ENCODE measurements at places on chromosomes 4 and X.

GRCh38 chr4:189613207-189613606 lies 327.5 kb upstream of the FRG1 start:
- H3K27ac ChIP-seq = no peak overlapping the region
- no peak overlapping the region for H3K4me3 ChIP-seq
- no peaks in the 10 kb centered on the region for H3K4me1 ChIP-seq

- no peak overlapping the region for H3K4me3 ChIP-seq
- no peak for DNase-seq
Observed at GRCh38 chrX:115018040-115018647, 728 bp upstream of the IL13RA2 start.

DNA sequence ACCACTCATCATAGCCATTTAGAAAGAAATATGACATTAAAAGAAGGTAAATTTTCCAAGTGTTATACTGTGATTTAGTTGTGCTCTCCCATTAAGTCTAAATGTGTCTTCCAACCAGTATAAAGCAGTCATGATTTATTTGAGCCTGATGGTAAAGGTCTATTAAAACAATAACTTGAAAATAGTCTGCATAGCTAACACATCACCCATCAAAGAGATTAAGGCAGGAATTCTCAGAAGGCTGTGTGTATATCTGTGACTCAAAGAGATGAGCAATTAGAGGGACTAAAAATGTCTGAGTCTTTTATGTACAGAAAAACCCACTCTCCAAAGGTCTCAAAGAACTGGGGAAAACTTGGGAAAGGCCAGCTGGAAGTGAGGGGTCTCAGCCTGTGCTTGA lies 70.3 kb upstream of the IQCM start:
- no peaks in the 10 kb centered on the region for H3K27me3 ChIP-seq
- no peak for DNase-seq
- H3K4me3 ChIP-seq = no peak overlapping the region
- H3K4me1 ChIP-seq = peaks cover 9% of the 10 kb centered on the region

GRCh38 chr4:69601065-69601464 lies 38.4 kb downstream of the UGT2A2 start:
- H3K36me3 ChIP-seq = no peaks in the 10 kb centered on the region
- H3K4me3 ChIP-seq = no peak overlapping the region
- H3K4me1 ChIP-seq = no peaks in the 10 kb centered on the region
- DNase-seq = no peak
- H3K27me3 ChIP-seq = no peaks in the 10 kb centered on the region
- no peak overlapping the region for H3K27ac ChIP-seq

- H3K4me1 ChIP-seq = peaks cover 23% of the 10 kb centered on the region
- no peaks in the 10 kb centered on the region for H3K36me3 ChIP-seq
- H3K4me3 ChIP-seq = no peak overlapping the region
- H3K27ac ChIP-seq = no peak overlapping the region
- DNase-seq = no peak
Observed at GRCh38 chr4:153348006-153348405, 3.5 kb downstream of the MND1 start.

DNA sequence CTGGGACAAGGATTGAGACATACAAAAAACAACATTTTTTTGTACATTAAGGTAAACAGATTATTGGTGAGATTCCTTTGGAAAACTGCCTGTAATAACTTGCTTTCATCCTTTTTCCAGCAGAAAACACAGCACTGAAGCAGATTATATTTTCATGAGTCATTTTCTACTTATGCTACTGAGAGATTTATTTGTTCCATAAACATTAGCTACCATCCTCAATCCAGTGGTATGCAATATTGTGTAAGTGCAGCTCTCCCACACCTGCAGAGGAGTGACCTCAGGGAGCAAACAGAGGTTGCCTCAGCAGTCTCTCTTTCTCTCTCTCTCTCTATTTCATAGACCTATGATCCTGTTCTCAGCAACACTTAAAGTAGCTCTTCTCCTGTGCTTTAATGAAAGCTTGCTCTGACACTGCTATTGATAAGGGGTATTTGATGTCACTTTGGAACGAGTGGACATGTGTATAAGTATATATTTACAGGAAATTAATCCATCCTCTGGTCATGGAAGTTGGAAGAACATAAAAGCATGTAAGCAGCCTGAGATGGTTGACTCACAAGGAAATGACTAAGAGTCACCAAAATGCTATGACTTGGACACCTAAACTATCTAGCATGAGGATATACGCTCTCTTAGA lies 163.7 kb upstream of the SPANXC start:
- no peak for DNase-seq
- H3K4me1 ChIP-seq = peaks cover 5% of the 10 kb centered on the region
- H3K36me3 ChIP-seq = no peaks in the 10 kb centered on the region
- no peaks in the 10 kb centered on the region for H3K27me3 ChIP-seq
- H3K4me3 ChIP-seq = no peak overlapping the region

DNA sequence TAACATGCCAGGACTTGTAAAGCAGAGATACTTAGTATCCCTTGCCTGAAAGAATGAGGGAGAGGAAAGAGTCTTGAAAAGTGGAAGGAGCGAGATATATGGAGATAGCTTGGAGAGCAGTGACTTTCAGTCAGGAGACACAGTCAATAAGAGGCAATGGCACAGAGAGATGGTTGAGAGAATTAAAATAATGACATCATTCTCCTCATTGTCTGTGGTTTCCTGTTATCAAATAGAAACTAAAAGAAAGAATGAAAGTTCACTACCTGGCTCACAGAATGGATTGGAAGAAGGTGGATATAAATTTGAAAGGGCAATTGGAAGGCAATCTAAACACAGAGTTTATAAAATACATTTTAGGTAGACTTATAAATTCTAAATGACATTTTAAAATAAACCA lies 760.2 kb upstream of the AADAT start:
- no peaks in the 10 kb centered on the region for H3K4me1 ChIP-seq
- no peak overlapping the region for H3K27ac ChIP-seq
- DNase-seq = no peak
- H3K27me3 ChIP-seq = no peaks in the 10 kb centered on the region
- no peak overlapping the region for H3K4me3 ChIP-seq

- no peak for DNase-seq
- H3K4me1 ChIP-seq = no peaks in the 10 kb centered on the region
- H3K4me3 ChIP-seq = no peak overlapping the region
Observed at GRCh38 chrX:14363728-14364127, 165.6 kb upstream of the GLRA2 start.

DNA sequence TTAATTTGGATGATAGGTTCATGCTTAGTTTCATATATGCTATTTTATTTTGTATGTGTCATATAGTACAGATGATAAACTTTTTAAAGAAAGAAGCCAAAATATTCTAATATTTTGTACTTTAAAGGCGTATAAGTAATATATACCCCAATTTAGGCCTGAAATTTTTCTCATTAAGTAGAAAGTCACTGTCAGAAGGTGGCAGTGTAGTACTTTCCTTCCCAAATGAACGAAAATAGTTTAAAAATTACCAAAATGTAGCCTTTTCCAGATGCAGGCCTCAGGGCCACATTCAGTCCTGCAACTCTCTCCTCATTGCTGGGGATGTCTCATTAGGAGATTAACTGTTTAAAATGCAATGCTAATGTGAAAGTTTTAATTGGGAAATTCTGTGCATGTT lies 1263.6 kb downstream of the C4orf33 start:
- no peak for DNase-seq
- H3K36me3 ChIP-seq = no peaks in the 10 kb centered on the region
- H3K4me1 ChIP-seq = peaks cover 6% of the 10 kb centered on the region
- H3K27ac ChIP-seq = no peak overlapping the region
- H3K4me3 ChIP-seq = no peak overlapping the region

GRCh38 chr4:8545439-8545765 lies 34.8 kb upstream of the GPR78 start:
- no peaks in the 10 kb centered on the region for H3K36me3 ChIP-seq
- no peak overlapping the region for H3K27ac ChIP-seq
- H3K4me1 ChIP-seq = peaks cover 2% of the 10 kb centered on the region
- peaks cover 3% of the 10 kb centered on the region for H3K27me3 ChIP-seq
- DNase-seq = no peak

- H3K27ac ChIP-seq = peak overlapping the region; percentile 100
- peaks cover 15% of the 10 kb centered on the region for H3K4me1 ChIP-seq
- H3K36me3 ChIP-seq = peaks cover 4% of the 10 kb centered on the region
Observed at GRCh38 chrX:53223068-53223693, 1.8 kb downstream of the KDM5C start.

DNA sequence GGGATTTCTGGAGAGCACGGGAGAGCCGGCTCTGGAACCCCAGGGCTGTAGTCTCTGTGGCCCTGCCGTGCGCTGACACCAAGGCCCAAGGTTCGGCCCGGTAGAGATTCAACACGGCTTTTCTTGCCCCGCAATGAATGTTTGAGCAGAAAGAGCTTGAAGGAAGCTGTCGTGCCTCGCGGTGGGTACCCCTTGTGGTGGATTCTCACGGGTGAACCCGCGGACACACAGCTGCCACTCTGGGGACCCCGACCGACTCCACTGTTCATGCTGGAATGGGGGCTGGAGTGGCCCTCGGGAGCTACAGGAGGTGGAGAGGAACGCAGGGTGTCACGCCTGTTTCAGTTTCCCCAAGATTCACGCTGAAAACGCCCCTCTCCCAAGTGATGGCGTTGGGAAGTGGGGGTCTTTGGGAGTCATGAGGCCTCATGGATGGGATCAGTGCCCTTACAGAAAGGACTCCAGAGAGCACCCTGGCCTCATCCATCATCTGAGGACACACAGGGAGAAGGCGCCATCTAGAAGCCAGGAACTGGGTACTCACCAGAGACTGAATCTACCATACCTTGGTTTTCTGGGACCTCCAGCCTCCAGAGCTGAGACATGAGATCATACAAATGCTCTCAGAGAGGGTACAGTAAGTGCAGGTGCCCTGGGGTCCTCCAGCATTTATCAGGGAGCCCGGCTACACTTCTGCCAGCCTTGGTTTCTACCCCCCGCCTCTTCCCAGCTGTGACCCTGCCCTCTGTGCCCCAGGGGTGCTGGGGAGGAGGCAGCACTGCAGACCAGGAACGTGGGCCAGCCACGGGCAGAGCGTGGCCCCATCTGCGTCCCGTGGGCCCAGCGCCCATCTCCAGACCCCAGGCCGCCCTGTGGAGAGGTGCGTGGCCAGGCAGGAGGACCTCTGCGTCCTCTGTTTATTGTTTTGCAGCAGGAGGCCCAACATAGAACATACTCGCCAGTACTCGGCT lies 6.4 kb downstream of the SLC25A6 start:
- H3K4me1 ChIP-seq = peaks cover 4% of the 10 kb centered on the region
- peaks cover 34% of the 10 kb centered on the region for H3K36me3 ChIP-seq
- H3K4me3 ChIP-seq = no peak overlapping the region
- peak overlapping the region; percentile 84 for H3K27ac ChIP-seq

- no peaks in the 10 kb centered on the region for H3K36me3 ChIP-seq
- H3K4me1 ChIP-seq = peaks cover 3% of the 10 kb centered on the region
- DNase-seq = no peak
- H3K27me3 ChIP-seq = no peaks in the 10 kb centered on the region
- H3K4me3 ChIP-seq = no peak overlapping the region
- no peak overlapping the region for H3K27ac ChIP-seq
Observed at GRCh38 chr4:56892691-56893090, 15.0 kb upstream of the REST start.

DNA sequence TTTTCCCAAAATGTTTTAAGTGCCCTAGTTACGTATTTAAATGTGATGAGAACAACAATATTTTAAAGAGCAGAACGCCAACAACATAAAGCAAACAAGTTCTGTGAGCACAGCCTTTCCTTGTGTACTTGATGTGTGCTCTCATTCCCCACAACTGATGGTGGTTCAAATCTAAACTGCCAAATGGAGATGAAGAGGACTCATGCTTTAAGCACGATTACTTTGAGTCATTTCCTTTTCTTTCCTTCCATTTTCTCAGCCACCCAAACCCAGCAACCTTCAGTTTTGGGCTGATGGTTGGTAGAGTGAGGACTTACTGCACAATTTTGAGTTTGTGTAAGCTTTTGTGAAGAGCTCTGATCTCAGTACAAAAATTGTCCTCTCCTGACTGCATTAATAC lies 1.7 kb downstream of the NSD2 start:
- H3K4me1 ChIP-seq = peaks cover 37% of the 10 kb centered on the region
- no peaks in the 10 kb centered on the region for H3K36me3 ChIP-seq
- no peak for DNase-seq
- peak overlapping the region; percentile 93 for H3K27ac ChIP-seq

DNA sequence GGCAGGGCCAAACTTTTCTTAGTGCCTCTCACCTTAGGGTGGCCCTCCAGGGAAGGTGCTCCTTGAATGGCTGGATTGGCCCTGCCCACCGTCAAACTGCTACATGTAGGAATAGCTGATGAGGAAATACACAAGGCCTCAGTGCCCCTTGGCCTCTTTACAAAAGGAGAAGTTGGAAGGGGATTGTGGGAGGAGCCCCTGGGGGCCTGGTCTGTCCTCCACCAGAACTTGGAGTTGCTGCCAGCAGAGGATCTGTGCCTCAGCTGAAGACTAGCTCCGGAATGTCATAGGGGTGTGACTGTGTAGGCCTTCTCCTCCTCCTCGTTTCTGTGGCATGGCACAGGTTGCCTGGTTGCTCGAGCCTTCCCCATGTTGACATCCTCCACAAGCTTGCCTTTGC lies 142.7 kb downstream of the AMMECR1 start:
- peaks cover 4% of the 10 kb centered on the region for H3K4me1 ChIP-seq
- H3K36me3 ChIP-seq = peaks cover 20% of the 10 kb centered on the region
- DNase-seq = no peak
- H3K27me3 ChIP-seq = no peaks in the 10 kb centered on the region

- no peak overlapping the region for H3K4me3 ChIP-seq
- no peaks in the 10 kb centered on the region for H3K27me3 ChIP-seq
- no peaks in the 10 kb centered on the region for H3K4me1 ChIP-seq
- no peak overlapping the region for H3K27ac ChIP-seq
- no peak for DNase-seq
Observed at GRCh38 chr4:134533068-134533467, 331.5 kb upstream of the PABPC4L start.

DNA sequence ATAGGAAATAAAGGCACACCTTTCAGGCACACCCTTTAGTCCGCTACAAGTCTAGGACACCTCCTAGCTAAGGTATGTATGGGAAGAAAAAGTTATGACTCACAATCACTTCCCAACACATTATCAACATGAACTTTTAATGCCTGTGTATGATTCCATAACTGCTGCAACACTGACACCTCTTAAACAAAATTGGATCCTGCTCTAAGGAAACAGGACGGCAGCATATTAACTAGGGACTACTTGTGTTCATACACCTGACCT lies 2.4 kb upstream of the PPP3CA start:
- no peaks in the 10 kb centered on the region for H3K36me3 ChIP-seq
- H3K4me3 ChIP-seq = no peak overlapping the region
- peaks cover 14% of the 10 kb centered on the region for H3K4me1 ChIP-seq
- no peak for DNase-seq

- no peaks in the 10 kb centered on the region for H3K4me1 ChIP-seq
- no peak overlapping the region for H3K27ac ChIP-seq
- no peak for DNase-seq
- no peak overlapping the region for H3K4me3 ChIP-seq
- peaks cover 7% of the 10 kb centered on the region for H3K27me3 ChIP-seq
- H3K36me3 ChIP-seq = no peaks in the 10 kb centered on the region
Observed at GRCh38 chrX:15956681-15957080, 102.1 kb upstream of the AP1S2 start.

Data from progenitor cell of endocrine pancreas (in vitro differentiated cells).